CD4-positive, alpha-beta memory T cell (primary cell): ENCODE measurements at places on chromosomes 7 and 10.

DNA sequence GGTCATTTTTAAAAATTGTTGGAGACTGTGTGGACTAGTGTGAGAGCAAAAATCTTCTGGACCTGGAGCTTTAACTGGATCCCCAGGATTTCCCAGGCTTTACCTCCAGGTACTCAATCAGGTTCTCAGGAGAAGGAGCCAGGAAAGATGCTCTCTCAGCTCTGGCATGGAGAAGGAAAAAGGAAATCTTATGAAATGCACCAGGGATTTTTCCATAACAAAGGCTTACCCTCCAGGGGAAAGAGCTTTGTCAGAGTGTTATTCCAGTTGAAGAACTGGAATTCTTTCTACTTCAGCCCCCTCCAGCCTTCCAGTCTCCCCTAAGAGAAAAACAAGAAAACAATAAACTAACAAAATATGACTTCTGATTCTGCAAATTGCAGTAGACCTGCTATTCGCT lies 436.7 kb upstream of the ANKRD30A start:
- no peak for DNase-seq

DNA sequence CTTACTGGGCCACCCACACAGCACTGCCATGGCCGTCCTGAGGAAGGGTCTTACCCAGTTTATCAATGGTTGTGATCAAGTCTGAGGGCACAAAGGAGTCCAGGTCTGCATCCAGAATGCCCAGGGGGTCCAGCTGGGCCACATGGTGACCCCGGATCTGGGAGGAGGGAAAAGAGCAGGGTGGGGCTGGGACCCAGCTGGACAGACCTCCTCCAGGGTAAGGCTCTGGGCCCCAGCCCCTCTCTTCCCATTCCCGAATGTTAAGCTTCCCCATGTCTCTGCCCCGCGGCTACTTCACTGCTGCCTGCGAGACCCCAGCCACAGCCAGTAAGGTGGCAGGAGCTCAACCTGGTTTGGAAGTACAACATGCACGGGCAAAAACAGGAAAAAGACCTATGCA lies 9.5 kb downstream of the OGDHL start:
- no peak for DNase-seq

DNA sequence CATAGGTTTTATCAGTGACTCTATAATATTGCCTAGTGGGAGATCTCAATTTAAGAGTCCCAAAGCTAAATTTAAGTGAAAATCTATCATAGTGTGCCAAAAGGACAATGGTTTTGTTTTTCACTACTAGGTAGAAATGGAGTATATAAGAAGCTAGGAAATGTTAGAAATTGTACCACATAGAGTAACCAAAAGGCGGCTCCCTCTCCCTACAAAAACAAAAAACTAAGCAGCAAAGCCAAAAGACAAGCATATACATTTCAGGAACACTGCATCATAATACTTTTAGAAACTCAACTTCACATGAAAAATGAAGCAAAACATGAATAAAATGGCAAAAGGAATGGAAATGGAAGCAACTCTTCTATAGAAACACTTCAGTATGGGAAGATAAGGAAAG lies 271.6 kb downstream of the CACNA2D1 start:
- no peak for DNase-seq

DNA sequence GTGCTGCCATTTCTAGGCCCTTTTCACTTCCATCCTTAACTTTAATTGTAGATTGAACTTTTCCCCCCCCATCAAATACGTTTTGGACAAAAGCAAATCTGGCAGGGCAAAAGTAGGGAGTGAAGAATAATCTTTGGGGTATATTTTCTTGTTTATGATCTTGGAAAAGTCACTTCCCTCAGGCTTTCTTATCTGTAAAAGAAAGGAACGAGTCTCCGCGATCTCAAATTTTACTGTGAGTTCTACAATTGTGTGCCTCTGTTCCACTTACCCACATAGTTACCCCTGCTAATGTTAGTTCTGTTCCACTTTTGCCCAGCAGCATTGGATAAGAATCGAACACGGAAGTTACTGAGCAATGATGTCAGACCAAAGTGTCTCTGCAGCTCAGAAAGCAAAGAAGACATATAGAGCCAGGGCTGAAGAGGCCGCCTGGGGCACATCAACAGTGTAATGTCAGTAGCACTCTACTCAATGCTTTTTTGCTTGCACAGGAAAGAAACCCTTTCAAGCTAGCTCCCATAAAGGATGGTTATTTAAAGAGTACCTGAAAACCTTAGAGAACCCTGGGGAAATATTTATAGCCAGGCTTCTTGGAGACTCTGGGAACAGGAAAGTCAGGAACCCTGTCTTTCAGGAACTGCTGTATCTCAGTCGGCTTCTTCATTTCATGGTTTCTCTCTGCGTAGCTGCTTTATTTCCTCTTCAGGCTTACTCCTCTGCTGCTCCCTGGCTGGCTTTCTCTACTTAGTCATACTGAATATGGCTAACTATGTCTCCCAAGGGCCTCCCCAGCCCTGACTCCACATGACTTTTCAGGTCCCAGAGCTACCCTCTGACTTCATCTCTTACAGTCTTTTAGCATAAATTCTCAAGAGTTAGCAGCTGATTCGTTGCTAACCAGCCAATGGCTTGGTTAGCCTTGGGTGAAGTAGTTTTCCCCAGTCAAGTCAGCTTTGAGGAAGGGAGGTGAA lies 123.7 kb upstream of the FAM3C start:
- DNase-seq, result no peak

DNA sequence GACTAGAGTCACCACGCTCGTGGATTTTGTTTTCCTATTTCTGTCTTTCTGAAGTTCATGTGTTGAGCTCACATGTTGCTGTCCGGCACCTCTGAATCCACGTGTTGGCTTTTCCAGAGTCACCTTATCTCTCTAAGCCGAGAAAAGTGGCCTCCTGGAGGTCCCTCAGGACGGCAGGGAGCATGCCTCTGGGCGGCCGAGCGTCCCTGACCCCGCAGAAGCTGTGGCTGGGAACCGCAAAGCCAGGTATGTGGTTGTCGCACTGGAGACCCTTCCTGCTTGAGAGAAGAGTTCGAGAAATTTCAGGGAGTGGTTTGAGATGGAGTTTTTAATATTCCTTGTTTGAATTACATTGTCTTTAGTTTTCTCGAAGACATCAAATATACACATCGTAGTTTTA lies 12.6 kb downstream of the IQCE start:
- DNase-seq, result no peak

- no peak for DNase-seq
These were observed 546.7 kb upstream of the ADARB2 start for GRCh38 chr10:2284071-2284470.

DNA sequence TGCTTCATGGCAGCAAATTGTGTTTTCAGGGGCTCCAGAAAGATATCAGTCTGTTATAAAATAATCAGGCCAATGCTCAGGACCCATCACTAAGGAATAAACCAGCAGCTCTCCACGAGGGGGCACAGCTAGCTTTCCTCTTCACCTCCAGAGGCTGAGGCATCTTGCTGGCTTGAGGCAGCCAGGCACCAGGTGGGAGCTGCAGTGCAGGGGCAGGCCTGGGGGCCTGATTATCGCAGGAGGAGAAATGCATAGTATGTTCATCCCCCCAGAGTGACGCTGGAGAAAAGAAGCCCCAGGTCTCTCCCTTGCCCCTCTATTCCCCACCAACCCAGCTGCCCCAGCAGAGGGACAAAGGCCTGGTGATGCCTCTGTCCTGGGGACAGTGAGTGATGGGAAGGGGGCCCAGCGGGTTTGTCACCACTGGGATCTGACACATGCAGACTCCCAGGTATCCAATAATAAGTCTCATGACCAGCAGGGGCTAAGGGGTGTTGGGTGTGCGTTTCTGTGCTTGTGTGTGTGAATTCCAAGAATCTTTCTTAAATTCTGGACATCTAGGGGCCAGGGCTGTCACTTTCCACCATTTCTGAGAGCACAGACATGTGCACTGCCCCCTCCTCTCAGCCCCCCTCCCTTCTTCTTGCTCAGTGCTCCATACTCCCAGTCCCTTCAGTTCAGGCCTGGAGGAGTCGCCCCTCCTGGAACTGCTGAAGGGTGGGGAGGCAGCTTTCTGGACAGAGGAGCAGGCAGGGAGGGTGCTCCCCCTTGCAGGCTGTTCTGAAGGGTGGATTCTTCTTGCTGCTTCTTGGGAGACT lies 128.1 kb upstream of the FAM20C start:
- no peak for DNase-seq

DNA sequence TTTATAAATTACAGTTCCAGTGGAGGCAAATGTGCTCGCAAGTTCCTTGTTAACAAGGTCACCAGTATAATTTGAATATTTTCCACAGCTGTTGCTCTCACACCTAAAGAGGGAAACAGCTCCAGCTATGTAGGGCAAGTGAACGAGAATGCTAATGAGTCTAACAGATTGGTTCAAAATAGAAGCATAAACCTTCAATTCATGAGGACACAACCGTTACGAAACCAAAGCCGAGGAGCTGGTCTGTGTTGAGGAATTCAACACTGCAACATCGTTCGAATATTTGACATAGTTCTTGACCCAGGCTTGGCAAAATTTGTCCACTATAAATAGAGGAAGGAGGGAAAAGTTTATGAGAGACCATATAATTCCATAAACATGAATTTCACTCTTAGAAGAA lies 161.3 kb downstream of the KLF6 start:
- no peak for DNase-seq

- no peak for DNase-seq
These were observed 13.6 kb upstream of the TRIM8 start for GRCh38 chr10:102630663-102631062.

GRCh38 chr7:130356876-130357611 lies 12.4 kb downstream of the CPA5 start:
- DNase-seq, result no peak

DNA sequence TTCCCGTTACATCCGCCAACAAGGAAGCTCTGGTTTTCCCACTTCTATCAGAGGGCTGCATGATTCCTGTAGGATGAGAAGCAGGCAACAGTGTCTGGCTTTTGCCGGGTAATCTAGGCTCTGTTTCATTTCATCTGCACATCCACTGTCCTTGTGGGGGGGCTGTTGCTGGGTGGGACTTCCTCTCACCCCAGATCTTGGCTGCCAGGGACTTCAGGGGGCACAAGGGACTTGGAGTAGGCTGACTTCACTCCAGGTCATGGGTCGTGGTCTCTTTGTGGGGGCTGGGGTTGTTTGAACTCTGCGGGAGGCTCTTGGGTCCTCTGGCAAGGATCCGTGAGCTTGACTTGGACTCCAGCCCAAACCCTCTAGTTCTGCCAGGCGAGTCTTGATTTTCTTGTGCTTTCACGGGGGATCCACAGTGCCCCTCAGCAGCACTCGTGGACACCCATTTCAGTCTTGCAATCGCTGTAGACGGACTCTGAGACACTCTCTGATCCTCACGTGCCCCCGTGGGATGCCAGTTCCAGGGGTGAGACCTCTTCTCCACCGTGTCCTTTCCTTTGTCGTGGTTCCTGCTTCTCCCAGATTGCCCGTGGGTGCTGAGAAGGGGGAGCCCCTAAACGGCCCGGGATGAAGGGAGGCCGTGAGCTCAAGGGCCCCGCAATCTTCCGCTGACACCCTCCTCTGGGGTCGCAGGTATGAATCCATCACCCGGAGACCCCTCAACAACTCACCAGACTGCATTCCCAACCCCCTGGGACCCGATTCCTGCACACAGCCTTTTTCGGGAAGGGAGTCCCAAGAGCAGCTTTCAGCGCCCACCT lies 21.4 kb upstream of the ZNF273 start:
- DNase-seq, result no peak

DNA sequence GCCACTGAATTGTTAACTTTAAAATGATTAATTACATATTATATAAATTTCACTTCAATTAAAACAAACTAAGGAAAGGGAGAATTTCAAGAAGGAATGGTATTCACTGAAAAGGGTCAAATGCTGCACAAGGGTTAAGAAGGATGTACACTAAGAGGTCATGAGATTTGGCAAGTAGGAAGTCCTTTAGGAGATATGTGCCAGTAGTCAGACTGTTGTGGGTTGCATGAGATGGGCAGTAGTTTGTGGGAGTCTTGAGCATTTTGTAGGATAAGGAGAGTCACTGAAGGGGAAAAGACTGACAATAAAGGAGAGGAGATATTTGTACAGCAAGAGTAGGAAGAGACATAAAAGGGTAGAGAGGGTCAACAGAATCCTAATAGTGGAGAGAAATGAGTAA lies 12.4 kb upstream of the PTPN12 start:
- DNase-seq, result no peak

GRCh38 chr10:117334926-117335325 lies 40.3 kb downstream of the PDZD8 start:
- no peak for DNase-seq
